Frontal cortex (tissue), 4 donors: ENCODE measurements at places on chromosomes 5 and 9.

DNA sequence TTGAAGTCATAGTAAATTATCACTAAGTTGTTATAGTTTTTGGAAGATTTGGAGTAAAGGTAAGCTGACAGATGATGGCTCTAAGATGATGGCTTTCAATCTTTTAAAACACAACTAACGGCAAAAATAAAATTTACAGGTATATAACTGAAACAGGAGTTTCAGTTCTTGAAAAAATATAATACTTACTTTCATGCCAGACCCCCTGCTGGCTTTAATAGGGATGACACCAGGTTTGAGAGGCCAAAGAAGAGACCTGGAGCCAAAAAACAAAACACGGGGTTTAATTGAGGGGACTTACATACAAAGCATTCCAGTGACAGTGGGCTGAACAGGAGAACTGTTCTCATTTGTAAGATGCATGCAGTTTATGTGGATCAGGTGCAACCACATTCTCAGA lies 301.7 kb upstream of the PCSK5 start:
- DNase-seq, result no peak

DNA sequence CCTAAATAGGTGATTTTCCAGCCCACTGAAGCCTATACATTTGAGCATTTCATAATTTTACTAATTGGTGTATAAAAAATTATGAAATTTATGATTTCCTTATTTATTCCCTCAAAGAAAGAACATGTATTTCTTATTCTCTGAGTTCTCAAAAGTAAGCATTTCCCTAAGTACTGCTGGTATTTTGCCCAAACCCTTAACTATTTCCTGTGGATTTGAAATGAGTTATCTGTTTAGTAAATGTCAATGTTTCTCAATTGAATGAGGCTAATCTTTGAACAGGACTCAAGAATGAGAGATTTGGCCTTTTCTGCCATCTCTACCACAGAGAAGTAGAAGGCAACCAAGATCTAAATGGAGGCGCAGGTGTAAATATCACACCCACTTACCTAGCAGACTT lies 751.7 kb downstream of the TLE1 start:
- DNase-seq, result no peak

DNA sequence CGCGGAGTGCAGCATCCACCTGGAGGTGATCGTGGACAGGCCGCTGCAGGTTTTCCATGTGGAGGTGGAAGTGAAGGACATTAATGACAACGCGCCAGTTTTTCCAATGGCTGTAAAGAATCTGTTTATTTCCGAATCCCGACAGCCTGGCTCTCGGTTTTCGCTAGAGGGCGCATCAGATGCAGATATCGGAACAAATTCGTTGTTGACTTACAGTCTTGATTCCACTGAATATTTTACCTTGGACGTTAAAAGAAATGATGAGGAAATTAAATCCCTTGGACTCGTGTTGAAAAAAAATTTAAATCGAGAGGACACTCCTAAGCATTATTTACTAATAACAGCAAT lies 611 bp downstream of the PCDHA3 start:
- DNase-seq, result no peak

DNA sequence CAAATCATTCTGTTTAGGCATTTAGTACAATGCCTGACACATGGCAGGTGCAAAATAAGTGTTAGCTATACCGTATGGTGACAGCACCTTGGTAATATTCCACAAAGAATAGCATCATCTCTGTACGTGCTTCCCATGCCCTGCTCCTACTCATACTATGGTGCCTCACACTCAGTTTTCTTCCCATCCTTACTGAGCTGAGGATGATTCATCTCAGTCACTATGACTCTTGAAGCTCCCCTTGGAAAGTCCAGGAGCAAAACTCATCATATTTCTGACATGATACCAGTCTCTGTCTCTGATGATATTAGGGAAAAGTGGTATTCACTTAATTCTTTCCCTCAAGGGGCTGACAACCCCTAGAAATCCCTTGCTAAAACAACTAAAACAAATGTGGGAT lies 423.3 kb downstream of the EFNA5 start:
- no peak for DNase-seq
